HS-5 (cell line): ENCODE measurements at places on chromosomes 12 and 14.
A peak's percentile ranks its signal among the peaks of the same experiment; 100 is the strongest.

GRCh38 chr14:56884617-56885016, 74.3 kb upstream of the OTX2 start:
- no peak for DNase-seq

DNA sequence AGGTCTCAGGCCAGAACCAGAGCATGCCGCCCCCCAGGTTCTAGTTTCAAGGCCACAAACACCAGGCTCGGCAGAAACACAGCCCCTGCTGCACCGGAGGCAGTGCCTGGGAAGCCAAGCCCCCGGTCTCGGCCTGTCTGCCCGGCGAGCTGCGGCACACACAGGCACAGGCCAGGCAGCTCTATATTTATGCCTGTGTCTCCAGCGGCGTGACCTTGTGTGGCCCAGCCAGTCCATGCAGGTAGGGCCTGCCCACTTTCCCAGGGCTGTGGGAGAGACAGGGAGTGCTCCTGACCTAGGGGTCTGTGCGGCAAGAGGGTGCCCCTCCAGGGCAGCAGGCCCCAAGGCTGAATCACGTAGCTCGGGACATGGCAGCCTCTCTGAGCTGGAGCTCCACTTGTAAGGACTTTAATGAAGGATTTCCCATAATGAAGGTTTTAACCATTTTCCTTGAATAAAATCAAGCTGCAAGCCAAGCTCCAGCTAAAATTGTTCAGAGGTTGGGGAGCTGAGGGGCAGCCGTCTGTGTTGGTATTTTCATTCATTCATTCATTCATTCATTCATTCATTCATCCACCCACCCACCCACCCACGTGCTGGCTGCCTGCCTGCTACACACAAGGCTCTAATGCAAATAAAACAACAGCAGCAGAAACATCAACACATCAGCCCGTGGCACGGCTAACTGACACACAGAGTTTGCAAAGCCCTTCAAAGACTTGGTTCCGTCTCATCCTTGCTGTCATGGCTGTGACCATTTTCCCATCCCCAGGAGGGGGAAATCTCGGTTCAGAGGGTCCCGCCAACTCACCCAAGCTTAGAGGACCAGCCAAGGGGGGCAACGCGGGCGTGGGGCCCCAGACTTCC, 92.0 kb downstream of the RFLNA start:
- no peak for DNase-seq

DNA sequence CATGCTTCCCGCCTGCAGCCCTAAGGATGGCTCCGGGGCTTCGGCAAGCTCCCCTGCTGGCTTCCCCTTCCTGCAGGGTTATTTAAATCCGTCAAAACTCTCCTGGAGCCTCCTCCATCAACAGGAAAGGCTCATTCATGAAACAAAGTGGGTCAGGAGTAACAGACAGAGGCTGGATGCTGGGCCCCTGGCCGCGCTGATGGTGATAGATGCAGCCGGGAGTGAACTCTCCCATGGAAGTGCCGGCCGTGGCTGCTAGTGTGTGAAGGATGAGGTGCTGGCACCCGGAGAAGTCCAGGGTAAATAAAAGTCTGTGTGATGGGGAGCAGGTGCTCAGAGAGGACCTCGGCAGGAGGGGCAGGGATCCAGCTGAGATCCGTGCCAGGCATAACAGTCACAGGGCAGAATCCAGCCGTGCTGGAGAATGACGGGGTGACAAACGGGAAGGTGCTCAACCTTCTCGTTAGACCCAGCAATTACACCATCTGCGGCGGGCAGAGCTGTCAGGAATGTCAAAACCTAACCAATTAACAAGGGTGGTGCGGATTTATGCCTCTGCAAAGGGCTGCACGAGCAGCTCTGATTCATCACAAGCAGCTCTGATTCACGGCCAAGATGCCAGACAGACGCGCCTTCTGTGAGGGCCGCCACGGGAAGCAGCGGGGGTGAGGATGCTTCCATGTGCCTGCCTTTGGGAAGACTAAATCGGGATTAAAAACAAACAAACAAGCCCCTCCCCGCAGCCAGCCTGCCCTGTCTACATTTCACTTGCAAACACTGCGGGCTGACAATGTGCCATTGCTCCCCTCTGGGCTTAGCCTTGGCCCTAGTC, 55.6 kb downstream of the SYNE3 start:
- DNase-seq, result peak; percentile 53

- DNase-seq, result no peak
Measured at GRCh38 chr12:546920-547845, 87.4 kb downstream of the B4GALNT3 start.

DNA sequence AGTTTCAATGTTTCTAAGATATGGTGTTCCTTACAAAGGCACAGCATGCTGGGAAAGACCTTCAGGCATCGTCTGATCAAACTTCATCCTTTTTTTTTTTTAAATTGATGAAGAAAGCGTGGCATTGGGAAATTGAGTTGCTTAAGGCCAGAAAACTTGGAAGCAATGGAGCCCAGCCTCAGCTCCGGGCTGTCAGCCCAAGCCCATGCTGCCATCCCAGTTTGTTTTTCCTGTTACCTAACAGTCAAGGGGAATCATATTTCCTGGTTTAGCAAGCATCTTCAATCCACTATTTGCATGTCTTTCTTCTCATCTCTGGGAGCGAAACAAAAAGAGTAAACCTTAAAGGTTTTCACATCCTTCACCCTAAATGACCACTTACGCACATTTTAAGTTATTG, 200.2 kb downstream of the CHST11 start:
- DNase-seq, result no peak
